ENCODE measurements at places on chromosomes 16 and 17.

GRCh38 chr17:14545156-14545906 lies 244.4 kb downstream of the HS3ST3B1 start:
- DNase-seq: no peak

- DNase-seq: no peak
These were observed 27.3 kb upstream of the CNOT1 start for GRCh38 chr16:58656899-58657298.

DNA sequence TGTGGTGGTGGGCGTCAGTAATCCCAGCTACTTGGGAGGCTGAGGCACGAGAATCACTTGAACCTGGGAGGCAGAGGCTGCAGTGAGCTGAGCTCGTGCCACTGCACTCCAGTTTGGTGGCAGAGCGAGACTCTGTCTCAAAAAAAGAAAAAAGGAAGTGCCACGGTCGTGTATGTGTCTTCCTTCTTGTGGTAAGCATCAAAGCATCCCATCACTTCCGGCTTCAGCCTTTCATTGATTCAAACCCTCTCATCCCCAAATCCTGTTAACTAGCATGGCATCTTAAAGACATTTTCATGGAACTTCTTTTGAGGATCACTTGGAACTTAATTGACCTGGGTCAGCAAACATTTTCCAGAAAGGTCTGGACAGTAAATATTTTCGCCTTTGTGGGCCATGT lies 126.2 kb downstream of the CPPED1 start:
- no peak for DNase-seq

DNA sequence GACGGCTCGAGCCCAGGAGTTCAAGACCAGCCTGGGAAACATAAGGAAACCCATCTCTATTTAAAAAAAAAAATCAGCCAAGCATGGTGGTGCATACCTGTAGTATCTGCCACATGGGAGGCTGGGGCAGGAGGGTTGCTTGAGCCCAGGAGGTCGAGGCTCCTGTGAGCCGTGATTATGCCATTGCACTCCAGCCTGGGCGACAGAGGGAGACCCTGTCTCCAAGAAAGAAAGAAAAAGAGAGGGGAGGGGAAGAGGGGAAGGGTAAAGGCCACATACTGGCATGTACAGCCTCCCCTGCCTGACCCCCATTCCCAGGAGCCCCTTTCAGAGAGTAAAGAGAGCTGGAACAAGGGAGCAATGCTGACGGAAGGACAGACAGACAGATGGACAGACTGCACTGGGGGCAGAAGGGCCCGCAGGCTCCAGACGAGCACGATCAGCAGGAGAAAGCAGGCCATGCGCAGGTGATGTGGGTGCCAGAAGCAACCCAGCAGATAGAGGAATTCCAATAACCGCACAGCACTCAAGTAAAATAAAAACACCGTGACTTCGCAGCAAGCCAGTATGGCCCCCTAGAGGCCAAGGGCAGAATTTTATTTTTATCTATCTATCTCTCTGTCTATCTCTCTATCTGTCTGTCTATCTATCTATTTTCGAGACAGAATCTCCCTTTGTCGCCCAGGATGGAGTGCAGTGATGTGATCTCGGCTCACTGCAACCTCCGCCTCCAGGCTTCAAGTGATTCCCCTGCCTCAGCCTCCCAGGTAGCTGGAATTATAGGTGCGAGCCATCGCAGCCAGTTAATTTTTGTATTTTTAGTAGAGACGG lies 27.1 kb upstream of the SNN start:
- DNase-seq: peak; percentile 61

- DNase-seq: peak; percentile 27
These were observed 34.4 kb upstream of the PRKCB start for GRCh38 chr16:23801378-23801777.

GRCh38 chr17:28010406-28010805 lies 32.1 kb upstream of the NLK start:
- no peak for DNase-seq

GRCh38 chr17:21772321-21772720 lies 80.0 kb downstream of the KCNJ18 start:
- no peak for DNase-seq

GRCh38 chr16:84358601-84359295 lies 9.6 kb upstream of the ATP2C2 start:
- no peak for DNase-seq

- peak; percentile 52 for DNase-seq
These were observed 887 bp downstream of the ZBTB4 start for GRCh38 chr17:7478276-7479212.

- DNase-seq: no peak
These were observed 2.3 kb upstream of the HOXB6 start for GRCh38 chr17:48606892-48607614.

GRCh38 chr16:12120982-12121652 lies 144.6 kb downstream of the SNX29 start:
- no peak for DNase-seq

GRCh38 chr17:80520810-80521455 lies 23.7 kb upstream of the RPTOR start:
- no peak for DNase-seq

DNA sequence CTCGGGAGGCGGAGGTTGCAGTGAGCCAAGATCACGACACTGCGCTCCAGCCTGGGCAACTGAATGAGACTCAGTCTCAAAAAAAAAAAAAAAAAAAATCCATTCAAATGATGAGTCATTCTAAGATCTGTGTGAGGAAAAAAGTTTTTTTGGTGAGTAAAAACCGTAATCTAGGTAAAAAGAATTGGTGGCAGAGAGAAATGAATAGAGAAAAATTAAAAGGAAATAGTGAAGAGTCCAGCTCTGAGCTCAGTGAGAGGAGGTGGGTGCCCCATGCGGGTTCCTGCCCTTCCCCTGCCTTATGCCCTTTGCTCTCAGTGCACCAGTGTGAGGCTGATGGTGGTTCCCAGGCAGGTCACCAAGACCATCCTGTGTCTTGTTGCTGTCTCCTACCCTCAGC lies 20.9 kb downstream of the GAN start:
- no peak for DNase-seq
